ENCODE measurements at places on chromosomes 1 and 21.

GRCh38 chr21:41170442-41170841, 2.5 kb downstream of the BACE2 start:
- no peak for DNase-seq

DNA sequence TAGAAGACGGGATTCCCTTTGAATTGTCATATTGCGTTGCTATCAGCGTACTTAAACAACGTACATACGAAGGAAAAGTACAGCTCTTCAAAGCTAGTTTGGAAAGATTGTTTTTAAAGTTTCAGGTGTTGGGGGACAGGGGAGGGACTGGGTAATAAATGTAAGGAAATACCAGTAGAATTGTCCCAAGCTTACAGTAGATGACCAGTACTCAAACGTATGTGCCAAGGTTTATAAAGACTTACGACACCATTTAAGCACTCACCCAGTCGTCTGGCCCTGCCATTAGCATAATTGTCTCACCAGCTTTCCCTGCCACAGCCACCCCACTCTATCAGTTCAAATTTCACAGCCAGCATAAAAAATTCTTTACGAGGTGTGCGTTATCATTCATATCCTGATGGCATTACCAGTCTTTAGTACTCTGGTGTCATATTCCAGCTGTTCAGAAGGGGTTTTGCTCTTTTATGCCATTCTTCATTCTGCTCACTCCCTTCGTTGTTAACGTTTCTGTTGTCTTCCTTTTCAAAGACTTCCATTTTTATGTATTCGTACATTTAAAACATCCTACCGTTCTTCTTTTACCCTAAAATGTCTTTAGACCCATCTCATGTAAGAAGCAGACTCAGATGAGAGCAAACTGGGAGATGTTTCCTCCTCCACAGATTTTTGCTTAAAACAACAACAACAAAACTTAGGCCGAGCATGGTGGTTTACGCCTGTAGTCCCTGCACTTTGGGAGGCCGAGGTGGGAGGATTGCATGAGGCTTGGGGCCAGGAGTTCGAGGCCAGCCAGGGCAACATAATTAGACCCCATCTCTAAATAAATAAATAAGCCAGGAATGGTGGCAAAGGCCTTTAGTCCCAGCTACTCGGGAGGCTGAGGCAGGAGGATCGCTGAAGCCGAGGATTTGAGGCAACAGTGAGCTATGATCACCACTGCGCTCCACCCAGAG, 1.0 kb upstream of the HP1BP3 start:
- DNase-seq = no peak

DNA sequence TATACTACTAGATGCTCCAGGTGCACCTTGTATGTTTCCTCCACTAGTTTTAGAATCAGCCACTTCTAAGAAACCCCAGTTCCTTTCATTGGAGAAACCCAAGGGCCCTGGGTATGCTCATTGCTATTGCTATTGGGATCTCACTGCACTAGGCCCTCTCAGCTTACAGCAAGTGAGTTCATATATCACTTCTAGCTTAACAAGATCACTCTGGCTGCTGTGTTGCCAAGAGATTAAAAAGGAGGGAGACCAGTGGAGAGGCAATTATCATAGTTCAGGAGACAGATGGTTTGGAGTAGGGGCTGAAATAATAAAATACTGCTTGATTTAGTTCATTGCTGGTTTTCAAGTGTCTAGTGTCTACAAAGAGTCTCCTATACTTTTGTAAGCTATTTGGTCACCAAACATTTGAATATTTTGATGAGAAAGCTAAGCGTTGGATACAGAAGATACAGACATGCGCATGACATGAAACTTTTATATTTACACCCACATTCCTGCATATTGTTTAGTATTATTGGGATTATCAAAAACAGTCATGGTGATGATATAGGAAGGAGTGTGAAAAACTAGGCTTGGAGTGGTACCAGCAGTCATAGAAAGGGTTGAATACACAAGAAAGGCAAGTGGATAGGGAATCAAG, 671.9 kb downstream of the ADGRL2 start:
- DNase-seq = no peak

- DNase-seq = no peak
Measured at GRCh38 chr1:156556354-156556753, 16.0 kb downstream of the IQGAP3 start.

DNA sequence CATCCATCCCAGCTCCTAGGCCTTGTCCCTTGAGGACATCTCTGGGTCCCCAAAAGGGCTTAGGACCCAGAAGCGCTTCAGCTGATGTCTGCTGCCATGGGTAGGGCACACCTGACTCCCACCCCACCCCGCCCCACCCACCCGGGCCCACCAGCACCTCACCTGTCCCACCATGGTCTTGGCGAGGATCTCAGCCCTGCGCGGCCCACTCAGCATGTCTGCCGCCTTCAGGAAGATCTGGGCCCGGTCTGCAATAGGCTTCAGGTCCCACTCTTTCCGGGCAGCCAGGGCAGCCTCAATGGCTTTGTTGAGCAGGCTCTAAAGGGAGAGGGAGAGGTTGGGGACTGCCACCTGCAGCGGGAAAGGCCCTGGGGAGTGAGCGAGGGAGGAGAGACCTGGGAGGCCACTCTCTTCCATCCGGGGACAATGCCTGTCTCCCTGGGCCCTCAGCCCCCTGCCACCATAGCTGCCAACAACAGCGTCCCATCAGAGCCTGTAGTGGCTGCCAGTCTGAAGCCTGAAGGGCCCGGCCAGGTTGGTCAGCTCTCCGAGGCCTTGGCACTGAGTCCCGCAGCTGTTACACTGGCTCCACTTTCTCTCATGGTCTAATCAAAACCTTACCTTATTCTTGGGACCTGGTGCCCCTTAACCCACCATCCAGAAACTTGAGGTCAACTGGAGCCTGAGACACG, 16.9 kb downstream of the ALDH4A1 start:
- DNase-seq = no peak

- no peak for DNase-seq
Measured at GRCh38 chr1:29505532-29506220, 269.4 kb downstream of the PTPRU start.

DNA sequence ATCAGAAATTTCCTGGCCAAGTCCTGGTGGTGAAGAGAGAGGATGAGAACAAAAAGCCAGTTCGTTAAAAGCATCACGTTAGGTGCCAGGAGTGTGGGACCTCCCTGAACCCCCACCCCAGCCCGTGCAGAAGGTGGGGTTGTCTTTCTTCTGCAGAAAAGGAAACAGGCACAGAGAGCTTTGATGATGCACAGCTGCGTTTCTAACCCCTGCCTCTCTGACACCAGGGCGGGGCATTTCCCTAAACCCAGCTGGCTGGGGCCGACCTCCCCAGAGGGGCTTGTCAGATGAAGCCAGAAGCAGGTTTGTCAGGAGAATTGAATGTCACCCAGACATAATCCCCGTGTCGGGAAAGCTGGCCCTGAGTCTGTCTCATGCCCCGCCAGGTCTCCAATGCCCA, 189.3 kb upstream of the EDN2 start:
- DNase-seq = no peak

GRCh38 chr21:37368541-37369279, 2.1 kb downstream of the DYRK1A start:
- DNase-seq = no peak

DNA sequence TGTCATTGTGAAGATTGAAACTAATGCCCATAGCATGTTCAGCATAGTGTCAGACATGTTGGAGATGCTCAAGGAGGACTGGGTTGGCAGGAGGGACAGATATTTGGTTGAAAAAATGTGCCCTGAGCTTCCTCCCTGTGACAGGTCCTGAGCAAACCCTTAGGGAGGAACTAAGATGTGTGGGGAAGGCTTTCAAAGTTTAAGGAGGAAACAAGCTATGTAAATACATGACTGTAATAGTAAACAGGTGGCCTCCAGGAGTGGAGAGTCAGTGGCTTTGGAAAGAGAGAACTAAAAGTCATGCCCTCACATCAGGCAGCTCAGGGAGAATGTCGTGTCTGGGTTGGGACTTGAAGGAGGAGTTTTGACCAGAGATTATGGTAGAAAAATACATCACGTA, 9.7 kb upstream of the KIRREL1 start:
- DNase-seq = no peak

- no peak for DNase-seq
Measured at GRCh38 chr1:88509379-88509778, 174.7 kb upstream of the PKN2 start.

GRCh38 chr1:44660176-44660575, 14.1 kb downstream of the TMEM53 start:
- DNase-seq = no peak

DNA sequence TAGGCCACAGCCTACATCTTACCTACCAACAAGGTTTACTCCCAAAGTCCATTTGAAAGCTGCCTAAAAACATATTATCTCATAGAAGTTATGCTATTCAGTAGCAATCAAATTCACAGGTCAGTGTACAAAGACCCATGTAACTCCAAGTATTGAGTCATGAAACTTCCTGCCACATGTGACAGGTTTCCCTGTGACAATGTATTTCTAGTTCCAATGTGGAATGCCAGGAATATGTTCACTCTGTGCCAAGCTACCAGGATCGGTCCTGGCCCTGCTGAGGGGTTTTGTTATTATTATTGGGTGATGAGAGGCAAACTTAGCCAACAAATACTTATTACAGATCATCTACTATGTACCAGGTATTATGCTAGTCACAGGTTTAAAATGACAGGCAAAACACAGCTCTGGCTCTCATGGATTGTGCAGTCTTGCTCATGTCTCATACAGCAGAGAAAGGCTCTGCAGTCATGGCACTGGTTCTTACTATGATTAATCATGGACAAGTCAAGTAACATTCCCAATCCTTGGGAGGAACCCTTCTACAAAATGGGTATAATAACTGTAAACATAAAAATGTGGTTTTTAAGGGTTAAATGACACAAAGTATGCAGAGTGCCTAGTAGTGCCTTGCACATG, 22.5 kb downstream of the DPH5 start:
- no peak for DNase-seq

DNA sequence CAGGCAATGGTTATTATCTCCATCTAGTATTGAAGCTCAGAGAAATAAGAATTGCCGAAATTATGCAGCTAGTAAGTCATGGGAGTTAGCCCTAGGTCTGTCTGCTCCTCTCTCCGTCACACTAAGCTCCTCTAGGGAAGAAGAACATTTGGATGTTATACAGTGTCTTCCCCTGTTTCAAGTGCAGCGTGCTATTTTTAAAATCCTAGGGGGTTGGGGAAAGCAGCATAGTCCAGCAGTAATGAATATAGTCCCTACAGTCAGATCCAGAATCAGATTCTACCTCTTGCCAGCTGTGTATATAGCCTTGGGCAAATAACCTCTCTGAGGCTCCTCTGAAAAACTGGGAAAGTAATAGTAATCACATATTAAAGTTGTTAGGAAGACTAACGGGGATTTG, 44.5 kb upstream of the OSBPL9 start:
- DNase-seq = no peak

GRCh38 chr1:111618961-111619634, 491 bp upstream of the RAP1A start:
- DNase-seq = no peak

DNA sequence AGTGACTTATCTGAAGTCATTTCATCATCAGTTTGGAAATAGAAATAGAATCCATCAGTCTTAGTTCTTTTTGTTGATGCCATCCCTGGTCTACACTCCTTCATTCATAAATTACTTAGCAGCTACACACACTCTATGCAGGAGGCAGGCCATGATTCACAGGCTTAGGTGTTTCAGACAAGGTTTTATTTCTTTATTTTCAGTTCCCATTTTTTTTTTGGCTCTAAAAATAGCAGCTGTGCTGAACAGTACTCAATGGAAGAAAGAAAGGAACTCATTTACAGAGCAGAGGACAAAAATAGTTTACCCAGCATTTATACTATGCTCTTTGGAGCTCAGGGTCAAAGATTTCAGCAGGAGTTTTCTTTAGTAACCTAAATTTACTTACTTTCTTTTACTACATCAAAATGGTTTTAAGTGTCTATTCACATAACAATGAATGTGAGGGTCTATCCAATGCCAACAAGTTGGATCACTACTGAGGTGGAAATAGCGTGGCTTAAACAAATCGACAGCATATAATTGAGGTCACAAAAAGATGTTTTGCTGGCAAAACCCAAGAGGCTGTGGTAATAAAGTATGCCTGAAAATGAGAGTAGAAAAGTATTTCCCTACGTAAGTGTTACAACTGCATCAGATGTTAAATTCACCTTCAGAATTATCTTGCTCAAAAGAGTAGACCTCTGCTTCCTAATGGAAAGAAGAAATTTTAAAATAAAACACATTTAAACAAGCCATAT, 7.7 kb downstream of the KRTAP19-8 start:
- no peak for DNase-seq

- DNase-seq = no peak
Measured at GRCh38 chr1:180136331-180136967, 18.2 kb upstream of the QSOX1 start.

DNA sequence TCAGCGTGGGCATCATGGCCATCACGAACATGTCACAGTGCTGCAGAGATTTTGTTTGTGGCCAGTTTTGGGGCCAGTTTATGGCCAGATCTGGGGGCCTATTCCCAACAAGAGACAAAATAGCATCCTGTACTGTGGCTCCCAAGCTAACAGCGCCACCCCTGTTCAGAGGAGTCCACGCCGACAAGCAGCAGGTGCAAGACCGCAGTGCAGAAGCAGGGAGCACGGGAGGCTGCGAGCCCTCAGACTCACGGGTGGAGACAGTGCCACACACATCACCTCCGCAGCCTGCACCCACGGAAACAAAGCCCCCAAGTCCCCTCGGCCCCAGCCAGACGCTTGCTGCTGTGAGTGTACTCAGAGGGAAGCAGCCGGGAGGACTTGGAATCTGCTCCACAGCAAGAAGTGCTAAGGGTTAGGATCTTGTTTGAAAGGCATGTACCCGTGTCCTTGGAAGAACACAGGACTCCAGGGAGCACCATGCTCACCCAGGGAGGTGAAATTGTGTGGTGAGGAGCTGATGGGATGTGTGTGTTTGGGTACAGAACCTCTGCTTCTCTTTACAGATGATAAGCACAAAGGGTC, 7.1 kb downstream of the TCP10L start:
- no peak for DNase-seq

GRCh38 chr1:116515702-116516101, 55.1 kb downstream of the CD58 start:
- no peak for DNase-seq

DNA sequence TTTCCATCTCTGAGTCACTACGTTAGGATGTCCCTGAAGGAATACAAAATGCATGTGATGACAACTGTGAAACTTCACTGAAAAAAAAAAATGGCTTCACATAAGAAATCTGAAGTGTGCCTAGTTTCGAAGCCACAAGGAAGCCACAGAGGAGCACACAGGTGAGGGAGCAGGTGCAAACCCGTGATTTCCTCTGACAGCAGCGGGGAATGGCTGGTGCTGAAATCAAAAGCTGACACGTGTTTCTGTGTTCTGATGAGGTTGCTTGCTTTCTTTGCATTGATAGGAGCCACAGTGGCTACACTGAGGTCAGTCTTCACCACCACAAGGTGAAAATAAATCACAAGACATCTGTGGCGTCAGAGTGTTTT, 105.7 kb upstream of the TLR5 start:
- DNase-seq = no peak

GRCh38 chr1:34928699-34929496, 552 bp downstream of the DLGAP3 start:
- no peak for DNase-seq

Data from smooth muscle cell of the brain vasculature (primary cell).